ENCODE measurements at places on chromosomes 7 and 10.

DNA sequence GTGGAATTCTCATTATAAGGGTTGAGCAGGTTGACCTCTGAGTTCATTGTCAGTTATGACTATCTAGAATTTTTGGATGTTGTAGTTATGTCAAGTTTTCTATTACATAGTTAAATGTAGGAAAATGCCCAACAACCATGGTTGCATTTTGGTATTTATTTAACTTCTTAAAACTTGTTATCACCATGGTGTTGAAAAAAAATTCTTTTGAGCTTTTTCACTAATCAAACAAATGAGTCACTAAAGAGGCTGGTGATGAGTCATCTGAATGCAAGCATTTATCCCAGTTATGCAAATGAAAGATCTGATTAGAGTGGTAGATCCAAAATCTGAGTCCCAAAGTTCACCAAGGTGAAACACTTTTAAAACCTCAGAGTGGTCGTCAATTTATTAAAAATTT is 624.7 kb upstream of the IGFBP3 start:
- DNase-seq = no peak

DNA sequence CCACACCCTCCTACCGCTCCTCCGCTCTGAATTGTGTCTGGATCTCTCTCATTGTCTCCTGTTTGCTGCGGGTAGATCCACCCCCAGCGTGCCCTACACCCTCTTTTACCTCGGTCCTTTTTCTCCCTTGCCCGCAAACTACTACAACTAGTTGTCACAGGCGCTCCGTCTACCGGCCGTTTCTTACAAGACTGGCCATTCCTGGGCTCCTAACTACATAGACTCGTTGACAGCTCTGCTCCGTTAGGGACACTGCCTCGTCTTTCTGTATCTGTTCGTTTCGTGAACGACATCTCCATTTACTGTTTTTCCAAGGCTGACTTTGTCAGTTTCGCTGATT is 786 bp downstream of the TAF3 start:
- DNase-seq = peak; percentile 2

DNA sequence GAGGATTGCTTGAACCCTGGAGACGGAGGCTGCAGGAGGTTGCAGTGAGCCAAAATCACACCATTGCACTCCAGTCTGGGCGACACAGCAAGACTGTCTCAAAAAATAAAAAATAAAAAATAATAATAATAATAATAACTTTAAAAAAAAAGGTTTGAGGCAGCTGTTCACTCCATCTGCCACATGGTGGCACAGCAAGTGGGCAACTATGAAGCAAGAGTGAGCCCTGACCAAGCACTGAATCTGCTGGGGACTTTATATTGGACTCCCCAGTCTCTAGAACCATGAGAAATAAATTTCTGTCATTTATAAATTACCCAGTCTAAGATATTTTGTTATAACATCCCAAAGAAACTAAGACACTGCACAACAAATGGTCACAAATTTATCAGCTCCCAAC is 14.6 kb upstream of the BRI3 start:
- DNase-seq = no peak

GRCh38 chr7:56079450-56080185 is 13.1 kb downstream of the PHKG1 start:
- DNase-seq = no peak

DNA sequence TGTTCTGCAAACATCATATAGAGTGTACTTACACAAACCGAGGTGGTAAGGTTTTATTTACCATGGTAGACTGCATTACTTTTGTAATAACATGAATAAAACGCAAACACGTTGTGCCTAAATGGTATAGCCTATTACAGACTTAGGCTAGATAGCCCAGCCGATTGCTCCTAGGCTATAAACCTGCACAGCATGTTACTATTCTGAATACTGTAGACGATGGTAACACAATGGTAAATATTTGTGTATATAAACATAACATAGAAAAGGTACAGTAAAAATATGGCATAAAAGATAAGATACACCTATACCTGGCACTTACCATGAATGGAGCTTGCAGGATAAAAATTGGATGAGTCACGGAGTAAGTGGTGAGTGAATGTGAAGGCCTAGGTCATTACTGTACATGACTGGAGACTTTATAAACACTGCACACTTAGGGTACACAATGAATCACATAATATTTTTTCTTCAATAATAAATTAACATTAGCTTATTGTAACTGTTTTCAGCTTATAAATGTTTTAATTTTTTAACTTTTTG is 16.3 kb downstream of the AKR1D1 start:
- DNase-seq = no peak

DNA sequence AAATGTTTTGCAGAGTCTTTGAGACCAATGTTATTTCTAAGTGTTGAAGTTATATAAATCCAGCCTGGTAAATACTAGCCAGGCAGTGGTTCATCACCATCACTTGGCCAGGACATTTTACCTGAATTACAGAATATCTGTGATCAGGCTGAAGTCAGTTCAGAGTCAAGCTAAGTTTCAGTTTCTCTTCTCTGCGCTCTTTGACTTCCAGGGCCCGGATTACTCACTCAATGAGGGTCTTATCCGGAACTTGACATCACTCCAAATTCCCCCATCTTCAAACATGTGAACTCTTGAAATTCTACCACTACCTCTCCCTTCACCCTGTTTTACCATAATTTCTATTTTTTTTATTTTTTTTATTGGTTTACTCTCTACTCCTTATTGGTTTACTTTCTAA is 36.6 kb upstream of the CCAR1 start:
- no peak for DNase-seq

- no peak for DNase-seq
These were observed 21.8 kb downstream of the RPA3 start for GRCh38 chr7:7696458-7697119.

- peak; percentile 17 for DNase-seq
These were observed 33.7 kb downstream of the NRBF2 start for GRCh38 chr10:63166742-63167258.

- DNase-seq = no peak
These were observed 899.1 kb upstream of the AUTS2 start for GRCh38 chr7:68699090-68699711.

DNA sequence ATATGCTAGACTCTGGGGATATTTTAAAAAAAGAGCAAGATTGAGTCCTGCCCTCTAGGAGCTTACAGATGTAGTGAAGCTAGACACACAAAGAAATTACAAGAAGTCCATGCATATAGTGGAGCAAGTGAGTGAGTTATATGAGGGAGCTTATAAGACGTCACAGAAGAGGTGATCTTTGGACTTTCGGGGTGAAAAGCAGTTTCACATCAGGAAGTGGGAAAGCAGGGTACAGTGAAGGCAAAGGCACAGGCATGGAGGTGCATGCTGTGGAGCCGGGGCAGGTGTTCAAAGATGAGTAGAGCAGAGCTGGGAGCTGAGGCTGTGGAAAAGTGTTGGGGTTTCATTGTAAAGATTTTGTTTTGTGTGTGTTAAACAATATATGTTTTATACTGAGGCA is 38.5 kb upstream of the EXOC6 start:
- no peak for DNase-seq

- DNase-seq = no peak
These were observed 284.2 kb downstream of the SUGCT start for GRCh38 chr7:40418983-40419382.

GRCh38 chr10:9097206-9097990 is 1042.9 kb downstream of the GATA3 start:
- no peak for DNase-seq

- DNase-seq = no peak
These were observed 5.3 kb downstream of the CPA1 start for GRCh38 chr7:130385600-130386066.

DNA sequence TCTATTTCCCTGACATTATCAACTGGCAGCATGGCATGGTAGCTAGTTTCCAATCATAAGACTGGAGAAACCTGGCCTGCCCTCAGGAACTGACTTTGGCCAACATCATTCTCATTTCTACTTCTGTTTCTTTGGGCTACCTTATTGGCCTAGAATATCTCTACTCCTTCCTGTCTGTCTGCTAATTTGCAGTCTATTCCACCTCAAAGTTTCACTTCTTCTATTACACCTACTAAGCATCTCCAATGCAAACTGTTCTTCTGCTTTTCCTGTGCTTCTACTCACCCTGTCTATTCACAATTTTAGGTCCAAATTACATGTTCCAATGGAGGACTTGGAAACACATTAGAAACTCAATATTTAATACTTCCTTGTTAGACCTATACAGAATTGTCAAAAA is 65.6 kb downstream of the ZNF503 start:
- DNase-seq = no peak

DNA sequence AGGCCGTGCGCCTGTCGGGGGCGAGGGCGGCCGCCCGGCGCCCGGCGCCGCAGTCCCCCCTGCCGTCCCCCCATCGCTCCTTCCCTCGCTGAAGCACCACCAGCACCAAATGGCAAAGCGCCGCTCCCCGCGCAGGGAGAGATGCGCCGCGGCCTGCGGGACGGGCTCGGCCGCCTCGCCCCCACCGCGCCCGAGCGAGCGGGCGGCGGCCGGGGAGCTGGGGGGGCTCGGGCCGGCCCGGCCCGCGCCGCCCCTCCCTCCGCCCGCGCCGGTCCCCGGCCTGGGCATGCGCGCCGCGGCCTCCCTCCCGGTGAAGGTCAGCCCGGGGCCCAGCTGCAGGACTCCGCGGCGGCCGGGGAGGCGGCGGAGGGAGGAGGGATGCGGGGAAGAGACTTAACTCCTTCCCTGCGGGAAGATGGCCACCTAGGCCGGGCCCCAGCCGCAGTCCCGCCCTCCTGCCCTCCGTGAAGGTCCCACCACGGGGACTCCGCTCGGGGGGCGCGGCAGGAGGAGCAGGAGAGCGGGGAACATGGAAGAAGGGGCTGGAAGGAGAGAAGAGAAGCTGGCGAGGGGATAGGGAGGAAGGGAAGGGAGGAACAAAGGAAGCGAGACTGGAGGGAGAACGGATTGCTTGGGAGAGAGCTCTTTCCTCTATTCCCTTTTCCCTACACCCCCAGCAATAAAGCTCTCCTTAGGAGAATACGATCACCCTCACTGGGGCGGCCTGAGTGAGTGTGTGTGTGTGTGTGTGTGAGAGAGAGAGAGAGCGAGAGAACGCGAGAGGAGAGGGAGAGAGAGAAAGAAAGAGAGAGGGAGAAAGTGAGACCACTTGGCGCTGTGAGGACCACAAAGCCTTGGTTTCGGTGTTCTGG is 3.4 kb upstream of the SMARCD3 start:
- peak; percentile 34 for DNase-seq

GRCh38 chr10:110864662-110865140 is 7.0 kb upstream of the PDCD4 start:
- DNase-seq = peak; percentile 25

- DNase-seq = no peak
These were observed 172.3 kb downstream of the ADAM12 start for GRCh38 chr10:126215746-126216631.

- DNase-seq = no peak
These were observed 183.2 kb upstream of the LYZL1 start for GRCh38 chr10:29105516-29106215.

DNA sequence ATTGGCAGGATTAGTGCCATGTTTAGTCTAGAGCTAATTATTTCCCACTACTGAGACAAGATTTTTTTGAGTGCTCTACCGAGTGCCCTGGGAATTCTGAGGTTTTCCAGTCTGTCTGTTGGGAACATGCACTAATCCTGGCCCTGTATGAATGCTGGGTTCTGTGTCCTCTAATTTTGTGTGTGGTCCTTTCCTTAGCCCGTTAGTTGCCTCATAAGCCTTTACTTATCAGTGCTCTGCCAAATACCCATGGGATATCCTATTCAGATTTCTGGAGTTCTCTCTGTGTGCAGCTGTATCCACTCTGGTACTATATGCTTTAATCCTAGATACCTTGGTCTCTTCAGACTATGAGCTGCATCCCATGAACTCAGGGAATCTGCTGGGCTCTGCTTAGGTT is 13.1 kb downstream of the CSGALNACT2 start:
- DNase-seq = no peak

DNA sequence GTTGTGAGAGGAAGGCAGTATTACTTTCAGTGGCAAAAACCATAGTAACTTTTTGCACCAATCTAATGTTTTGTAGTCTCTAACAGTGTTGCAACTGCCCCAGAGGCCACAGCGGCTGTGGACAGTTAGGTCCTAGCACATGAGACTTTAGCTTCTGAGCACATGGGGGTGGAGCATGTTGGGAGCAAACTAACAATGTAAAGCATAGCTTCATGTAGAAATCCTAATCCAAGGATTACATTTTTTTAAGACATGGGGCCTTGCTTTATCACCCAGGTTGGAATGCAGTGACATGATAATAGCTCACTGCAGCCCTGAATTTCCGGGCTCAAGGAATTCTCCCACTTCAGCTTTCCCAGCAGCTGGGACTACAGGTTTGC is 49.0 kb downstream of the LAMB1 start:
- no peak for DNase-seq

- no peak for DNase-seq
These were observed 45.1 kb upstream of the LYZL1 start for GRCh38 chr10:29243750-29244149.

- DNase-seq = no peak
These were observed 19.0 kb upstream of the TMEM26 start for GRCh38 chr10:61472090-61472674.

- no peak for DNase-seq
These were observed 8.5 kb downstream of the AKR1B1 start for GRCh38 chr7:134450294-134451000.

DNA sequence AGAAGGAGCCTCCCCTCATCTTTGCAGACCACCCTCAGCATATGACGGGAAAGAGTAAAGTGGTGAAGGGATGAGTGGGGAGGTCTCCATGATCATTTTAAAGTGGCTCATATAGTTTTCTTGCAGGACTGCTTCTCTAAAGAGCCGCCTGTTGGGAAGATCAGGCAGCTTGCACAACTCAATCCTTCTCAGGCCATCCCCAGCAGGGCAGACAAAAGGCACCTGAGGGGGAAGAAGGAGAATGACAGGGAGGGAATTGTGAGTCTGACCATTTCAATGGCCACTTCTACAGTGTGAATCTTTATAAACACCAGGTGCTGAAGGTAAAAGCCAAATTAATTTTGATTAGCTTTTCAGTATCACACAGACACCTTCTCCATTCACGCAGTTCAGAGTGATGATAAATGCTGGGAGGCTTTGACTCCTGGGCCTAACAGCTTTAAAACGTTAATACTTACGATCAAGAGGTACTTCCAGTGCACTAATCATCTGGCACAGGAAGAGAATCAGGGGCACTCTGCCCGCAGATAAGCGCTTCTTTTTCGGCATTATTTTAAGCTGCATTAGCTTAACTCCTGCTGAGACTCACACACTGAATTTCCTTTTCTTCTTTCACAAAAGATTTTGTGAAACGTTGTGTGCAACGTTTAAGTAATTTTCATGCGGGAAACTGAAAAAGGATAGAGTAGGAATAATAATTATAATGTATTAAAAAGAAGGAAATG is 109.5 kb upstream of the LAMB4 start:
- DNase-seq = no peak

GRCh38 chr10:94315024-94315451 is 47.7 kb downstream of the NOC3L start:
- no peak for DNase-seq

- no peak for DNase-seq
These were observed 372.4 kb downstream of the SUGCT start for GRCh38 chr7:40507166-40507565.

- no peak for DNase-seq
These were observed 32.9 kb downstream of the TACC2 start for GRCh38 chr10:122021828-122022227.

- DNase-seq = no peak
These were observed 11.7 kb downstream of the CNPY1 start for GRCh38 chr7:155534691-155535090.

- DNase-seq = no peak
These were observed 140.7 kb downstream of the PFKFB3 start for GRCh38 chr10:6343305-6344010.
